ENCODE measurements at places on chromosomes 3 and 15. TPM values are rescaled to one million over a fixed set of nuclear protein-coding genes. Genes with fewer than 3 reads are reported as not detected.

Gene CPNE9
- 6.2 TPM for polyA plus RNA-seq

Gene HRG
- not detected for polyA plus RNA-seq

Gene EDC3
- 13.6 TPM for polyA plus RNA-seq

Gene SOX14
- 0.39 TPM for polyA plus RNA-seq

Gene MAP6D1
- 2.6 TPM for polyA plus RNA-seq

Data from GM23338 (cell line).